Left renal pelvis (tissue), 4 donors: ENCODE measurements at places on chromosomes 1 and 21.

DNA sequence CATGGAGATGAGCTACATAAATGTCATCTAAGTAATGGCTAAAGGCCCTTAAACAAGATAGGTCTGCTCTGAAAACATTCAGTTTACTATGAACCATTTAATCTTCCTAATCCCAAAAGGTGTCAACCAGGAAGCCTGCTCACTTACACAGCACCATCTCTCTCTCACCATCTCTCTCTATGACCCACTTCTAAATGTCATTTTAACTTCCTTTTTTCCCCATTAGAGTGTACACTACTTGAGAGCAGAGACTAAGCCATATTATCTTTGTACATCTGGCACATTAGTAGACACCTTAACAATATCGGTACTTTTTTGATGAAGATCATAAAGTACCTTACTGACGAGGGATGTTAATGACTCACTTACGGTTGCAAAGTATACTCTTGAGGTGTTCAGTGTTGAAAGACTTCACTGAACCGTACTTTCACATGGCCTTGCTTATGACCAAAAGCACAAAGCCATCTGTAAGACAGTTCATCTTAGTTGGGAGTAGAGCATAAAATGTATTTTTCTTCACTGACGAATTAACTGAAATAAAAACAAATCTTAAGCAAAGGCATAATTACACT lies 25.4 kb downstream of the FBXO42 start:
- DNase-seq = no peak

GRCh38 chr1:64268653-64269557 lies 65.5 kb downstream of the UBE2U start:
- DNase-seq = peak; percentile 71

GRCh38 chr1:99725996-99726395 lies 40.4 kb downstream of the FRRS1 start:
- DNase-seq = no peak

- no peak for DNase-seq
Observed at GRCh38 chr21:17915976-17916375, 96.8 kb upstream of the C21orf91 start.

GRCh38 chr1:82273816-82274215 lies 473.1 kb downstream of the ADGRL2 start:
- DNase-seq = no peak

- no peak for DNase-seq
Observed at GRCh38 chr1:18197299-18197698, 89.7 kb downstream of the IGSF21 start.
